ENCODE measurements at places on chromosomes 1 and 21.

GRCh38 chr1:206739411-206740076 is 31.0 kb upstream of the IL19 start:
- H3K4me3 ChIP-seq = no peak overlapping the region
- H3K27me3 ChIP-seq = no peaks in the 10 kb centered on the region
- DNase-seq = no peak
- H3K36me3 ChIP-seq = no peaks in the 10 kb centered on the region

DNA sequence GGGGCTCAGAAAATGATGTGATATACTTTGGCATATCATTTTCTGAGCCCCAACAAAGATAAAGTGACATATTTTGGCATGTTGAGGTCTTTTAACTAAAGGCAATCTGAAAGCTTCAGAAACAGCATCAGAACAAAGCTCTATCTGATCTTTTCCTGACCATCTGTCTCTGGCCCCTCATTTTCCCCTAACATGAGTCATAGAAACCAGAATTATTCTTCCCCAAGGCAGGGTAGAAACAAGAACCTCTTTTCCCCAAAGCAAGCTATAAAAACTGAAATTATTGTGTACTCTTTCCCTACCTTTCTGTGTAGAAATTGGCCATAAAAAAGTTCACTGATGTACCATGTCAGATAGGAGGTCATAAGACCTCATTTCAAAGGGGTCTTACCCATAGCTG is 48.7 kb upstream of the PLA2G4A start:
- no peak overlapping the region for H3K27ac ChIP-seq
- H3K4me1 ChIP-seq = no peaks in the 10 kb centered on the region
- H3K4me3 ChIP-seq = no peak overlapping the region
- H3K36me3 ChIP-seq = no peaks in the 10 kb centered on the region

- no peak overlapping the region for H3K4me3 ChIP-seq
- H3K27ac ChIP-seq = no peak overlapping the region
- H3K4me1 ChIP-seq = no peaks in the 10 kb centered on the region
Measured at GRCh38 chr1:227707846-227708245, 27.3 kb downstream of the JMJD4 start.

- H3K27ac ChIP-seq = no peak overlapping the region
Measured at GRCh38 chr21:21039624-21040170, 41.5 kb downstream of the NCAM2 start.

GRCh38 chr1:87791931-87792740 is 463.5 kb downstream of the LMO4 start:
- no peak overlapping the region for H3K4me3 ChIP-seq
- no peak overlapping the region for H3K27ac ChIP-seq
- no peak for DNase-seq
- no peaks in the 10 kb centered on the region for H3K36me3 ChIP-seq

GRCh38 chr1:160777486-160778089 is 18.4 kb upstream of the LY9 start:
- no peaks in the 10 kb centered on the region for H3K4me1 ChIP-seq
- no peaks in the 10 kb centered on the region for H3K36me3 ChIP-seq
- H3K27me3 ChIP-seq = no peaks in the 10 kb centered on the region

DNA sequence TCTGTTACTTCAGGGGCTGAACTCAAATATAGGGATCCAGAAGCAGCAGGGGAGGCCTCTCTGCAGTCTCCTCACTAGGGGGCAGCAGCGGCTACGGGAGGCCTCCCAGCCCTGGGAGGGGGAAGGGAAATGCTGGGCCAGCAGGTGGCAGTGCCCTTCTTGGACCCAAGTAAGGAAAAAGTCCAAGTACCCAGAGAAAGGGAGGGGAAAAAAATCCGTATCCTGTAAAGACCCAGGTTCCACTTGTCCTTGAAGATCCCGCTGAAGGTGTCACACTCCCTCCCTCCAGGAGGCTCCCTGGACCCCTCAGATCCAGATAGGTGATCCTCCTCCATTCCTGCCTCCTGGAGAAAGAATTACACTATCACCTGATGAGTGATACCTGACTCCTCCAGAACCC is 14.1 kb upstream of the NUAK2 start:
- peaks cover 1% of the 10 kb centered on the region for H3K27me3 ChIP-seq
- 0 out of 2 replicates have a peak, but pooled peaks cover 4% of the 10 kb centered on the region for H3K4me1 ChIP-seq
- DNase-seq = peak; percentile 78
- H3K36me3 ChIP-seq = no peaks in the 10 kb centered on the region

- no peak overlapping the region for H3K27ac ChIP-seq
- H3K4me3 ChIP-seq = no peak overlapping the region
- no peaks in the 10 kb centered on the region for H3K27me3 ChIP-seq
- no peaks in the 10 kb centered on the region for H3K36me3 ChIP-seq
Measured at GRCh38 chr1:173507205-173507846, 30.2 kb downstream of the PRDX6 start.

- H3K27ac ChIP-seq = no peak overlapping the region
- DNase-seq = no peak
- no peaks in the 10 kb centered on the region for H3K27me3 ChIP-seq
- H3K36me3 ChIP-seq = no peaks in the 10 kb centered on the region
- H3K4me1 ChIP-seq = no peaks in the 10 kb centered on the region
- H3K4me3 ChIP-seq = no peak overlapping the region
Measured at GRCh38 chr1:114026797-114027196, 47.5 kb downstream of the OLFML3 start.

- no peak overlapping the region for H3K27ac ChIP-seq
- H3K4me3 ChIP-seq = no peak overlapping the region
- no peaks in the 10 kb centered on the region for H3K36me3 ChIP-seq
- no peaks in the 10 kb centered on the region for H3K4me1 ChIP-seq
- DNase-seq = no peak
- no peaks in the 10 kb centered on the region for H3K27me3 ChIP-seq
Measured at GRCh38 chr21:41640748-41641509, 125.9 kb downstream of the RIPK4 start.

DNA sequence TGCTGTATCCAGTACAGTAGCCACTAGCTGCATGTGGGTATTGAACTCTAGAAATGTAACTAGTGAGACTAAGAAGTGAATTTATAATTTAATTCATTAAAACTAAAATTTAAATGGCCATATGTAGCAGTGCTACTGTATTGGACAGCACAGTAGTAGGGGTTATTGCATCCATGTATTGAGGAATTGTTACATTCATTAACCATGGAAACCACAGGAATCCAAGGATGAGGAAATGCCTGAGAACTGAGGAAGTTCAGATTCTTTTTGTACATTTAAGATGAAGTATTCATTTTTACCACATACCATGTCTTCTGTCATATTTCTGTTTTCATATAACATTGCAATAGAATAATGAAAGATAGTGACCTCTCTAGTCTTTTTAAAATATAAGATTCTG is 2.6 kb downstream of the MTF2 start:
- H3K4me1 ChIP-seq = no peaks in the 10 kb centered on the region
- no peaks in the 10 kb centered on the region for H3K27me3 ChIP-seq
- no peak for DNase-seq
- no peak overlapping the region for H3K27ac ChIP-seq

DNA sequence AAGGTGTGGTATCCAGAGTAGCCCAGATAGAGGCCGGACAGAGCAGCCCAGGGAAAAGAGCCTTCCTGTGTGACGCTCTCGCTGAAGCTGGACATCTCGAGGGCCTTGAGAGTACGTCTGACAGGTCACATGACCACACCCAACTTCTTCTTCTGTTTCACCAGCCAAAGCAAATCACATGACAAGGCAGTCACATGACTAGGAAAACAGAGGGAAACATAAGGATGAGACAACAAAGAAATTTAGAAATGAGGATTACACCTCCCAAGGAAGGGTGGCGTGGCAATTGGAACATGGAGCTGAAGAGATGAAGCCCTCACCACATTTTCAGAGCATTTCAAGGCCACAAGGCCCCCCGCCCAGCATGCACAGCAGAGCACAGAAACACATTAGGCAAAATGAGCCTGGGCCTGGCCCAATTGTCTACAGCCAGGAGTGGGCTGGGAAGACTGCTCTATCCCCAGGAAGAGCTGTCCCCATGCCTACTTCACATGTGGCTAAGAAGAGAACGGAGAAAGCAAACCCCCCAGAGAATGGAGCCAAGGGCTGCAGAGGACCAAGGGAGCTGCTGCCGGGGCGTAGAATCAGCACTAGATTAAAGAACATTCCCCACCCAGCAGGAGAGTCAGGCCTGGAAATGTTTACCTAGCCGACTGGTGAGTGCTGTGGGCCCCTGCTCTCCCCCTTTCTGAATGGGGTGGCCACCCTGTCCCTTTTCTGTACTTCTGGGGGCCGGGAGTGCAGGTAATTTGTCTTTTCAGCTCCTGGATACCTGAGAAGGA is 305.1 kb downstream of the NPHP4 start:
- H3K27me3 ChIP-seq = no peaks in the 10 kb centered on the region
- H3K4me3 ChIP-seq = no peak overlapping the region
- no peaks in the 10 kb centered on the region for H3K36me3 ChIP-seq
- no peak for DNase-seq
- H3K27ac ChIP-seq = no peak overlapping the region
- H3K4me1 ChIP-seq = no peaks in the 10 kb centered on the region

GRCh38 chr1:156772728-156773497 is 5.6 kb downstream of the PRCC start:
- H3K36me3 ChIP-seq = no peaks in the 10 kb centered on the region
- H3K27ac ChIP-seq = no peak overlapping the region
- no peak overlapping the region for H3K4me3 ChIP-seq
- no peaks in the 10 kb centered on the region for H3K27me3 ChIP-seq
- H3K4me1 ChIP-seq = no peaks in the 10 kb centered on the region

DNA sequence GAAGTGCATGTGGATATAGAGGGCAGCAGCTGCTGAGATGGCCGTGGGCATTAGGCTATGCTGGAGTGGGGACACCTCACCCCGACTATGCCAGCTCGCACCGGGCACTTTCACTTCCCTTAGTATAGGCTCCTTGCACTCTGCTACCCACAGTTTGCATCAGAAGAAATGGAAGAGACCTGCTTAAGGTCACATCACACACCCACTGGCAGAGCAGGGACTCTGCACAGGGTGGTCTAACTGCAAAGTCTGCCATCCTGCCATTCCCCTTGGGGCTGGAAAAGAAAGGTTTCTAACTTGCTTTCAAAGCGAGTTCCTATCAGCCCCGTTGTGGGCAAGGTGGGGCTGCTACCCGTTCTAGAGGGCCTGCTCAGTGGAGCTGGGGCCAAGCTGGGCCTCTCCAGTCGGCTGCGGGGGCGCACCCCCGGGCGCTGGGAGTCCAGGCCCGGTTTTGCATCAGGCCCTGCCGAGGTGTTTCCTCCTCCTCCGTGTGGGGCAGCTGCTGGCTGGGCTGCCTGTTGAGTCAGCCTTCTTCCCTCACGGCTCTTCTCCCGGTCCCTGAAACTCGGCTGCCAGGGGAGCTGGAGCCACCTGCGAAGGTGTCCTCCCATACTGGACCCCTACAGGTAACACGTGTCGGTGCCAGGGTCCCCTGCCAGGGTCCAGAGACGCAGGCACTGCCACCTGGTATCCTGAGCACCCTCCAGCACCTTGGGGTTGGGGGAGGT is at the start of gene SYTL1:
TSS of gene SYTL1 (plus strand) at position 498 of the 728 bp plus-strand sequence. CDS start 3,313 bp downstream, outside the sequence.
- no peaks in the 10 kb centered on the region for H3K36me3 ChIP-seq
- H3K27ac ChIP-seq = no peak within 1 kb of the TSS
- H3K4me3 ChIP-seq = peak within 1 kb of the TSS; percentile 19
- DNase-seq = no peak
- H3K4me1 ChIP-seq = peaks cover 8% of the 10 kb centered on the region
- H3K27me3 ChIP-seq = no peaks in the 10 kb centered on the region

DNA sequence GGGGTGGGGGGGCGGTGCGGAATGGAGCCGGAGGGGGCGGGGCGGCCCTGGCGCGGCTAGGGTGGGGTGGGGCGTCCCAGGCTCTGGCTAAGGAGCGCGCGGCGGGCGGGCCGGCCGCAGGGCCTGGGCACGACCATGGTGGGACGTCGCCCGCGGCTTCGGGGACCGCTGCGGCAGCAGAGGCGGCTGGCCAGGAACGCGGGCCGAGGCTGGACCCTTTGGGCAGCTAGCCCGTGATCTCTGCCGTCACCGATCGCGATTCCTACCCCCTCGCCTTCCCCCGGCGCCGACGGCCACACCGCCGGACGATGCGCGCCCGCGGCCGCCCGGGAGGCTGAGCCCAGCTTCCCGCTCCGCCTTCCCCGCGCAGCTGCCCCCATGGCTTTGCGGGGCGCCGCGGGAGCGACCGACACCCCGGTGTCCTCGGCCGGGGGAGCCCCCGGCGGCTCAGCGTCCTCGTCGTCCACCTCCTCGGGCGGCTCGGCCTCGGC is at the start of gene MAP3K21:
TSS of gene MAP3K21 (plus strand) at position 74 of the 491 bp plus-strand sequence. CDS start at position 379, 305 bp downstream.
- H3K36me3 ChIP-seq = no peaks in the 10 kb centered on the region
- DNase-seq = no peak
- peaks cover 1% of the 10 kb centered on the region for H3K4me1 ChIP-seq
- H3K27ac ChIP-seq = no peak within 1 kb of the TSS

GRCh38 chr1:46412893-46413595 is 18.9 kb downstream of the FAAH start:
- H3K27me3 ChIP-seq = no peaks in the 10 kb centered on the region
- no peak overlapping the region for H3K27ac ChIP-seq
- no peaks in the 10 kb centered on the region for H3K36me3 ChIP-seq
- no peak for DNase-seq
- H3K4me1 ChIP-seq = no peaks in the 10 kb centered on the region

- DNase-seq = no peak
- no peaks in the 10 kb centered on the region for H3K4me1 ChIP-seq
- no peaks in the 10 kb centered on the region for H3K36me3 ChIP-seq
- no peaks in the 10 kb centered on the region for H3K27me3 ChIP-seq
- H3K27ac ChIP-seq = no peak overlapping the region
Measured at GRCh38 chr1:5865774-5866173, 126.5 kb downstream of the NPHP4 start.

- no peaks in the 10 kb centered on the region for H3K36me3 ChIP-seq
- DNase-seq = no peak
- H3K27me3 ChIP-seq = no peaks in the 10 kb centered on the region
- no peaks in the 10 kb centered on the region for H3K4me1 ChIP-seq
- H3K27ac ChIP-seq = no peak overlapping the region
Measured at GRCh38 chr1:213274140-213274539, 223.1 kb downstream of the RPS6KC1 start.

GRCh38 chr1:35708441-35708921 is 10.2 kb downstream of the C1orf216 start:
- H3K27me3 ChIP-seq = peaks cover 3% of the 10 kb centered on the region
- no peak for DNase-seq
- peaks cover 7% of the 10 kb centered on the region for H3K4me1 ChIP-seq
- peak overlapping the region; percentile 56 for H3K4me3 ChIP-seq
- H3K36me3 ChIP-seq = no peaks in the 10 kb centered on the region

DNA sequence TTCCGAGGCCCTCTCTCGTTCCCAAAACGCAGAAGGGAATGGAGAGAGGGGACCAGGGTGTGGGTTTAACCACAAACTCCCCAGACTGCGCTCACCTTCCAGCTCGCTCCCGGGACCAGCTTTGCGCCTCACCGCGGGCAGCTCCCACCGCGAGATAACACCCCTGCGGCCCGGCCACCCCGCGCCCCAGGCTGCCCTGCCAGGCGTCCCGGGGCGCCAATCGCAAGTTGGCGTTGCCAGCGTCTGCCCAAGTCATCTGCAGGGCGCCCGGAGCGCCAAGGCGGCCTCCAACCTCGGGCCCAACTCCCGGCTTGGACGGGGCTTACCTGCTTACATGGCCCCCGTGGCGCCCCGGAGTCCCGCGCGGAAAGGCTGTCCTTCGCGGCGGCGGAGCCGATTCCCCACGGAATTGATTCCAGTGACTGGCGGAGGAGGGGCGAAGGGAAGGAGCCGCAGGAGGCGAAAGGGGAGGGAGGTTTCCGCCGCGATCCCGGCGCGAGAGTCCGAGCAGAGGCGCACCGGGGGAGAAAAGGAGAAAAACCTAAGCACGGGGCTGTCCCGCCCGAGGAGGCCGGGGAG is 456 bp downstream of the PTPN14 start:
- no peak overlapping the region for H3K27ac ChIP-seq
- no peaks in the 10 kb centered on the region for H3K27me3 ChIP-seq
- H3K4me1 ChIP-seq = peaks cover 3% of the 10 kb centered on the region
- no peaks in the 10 kb centered on the region for H3K36me3 ChIP-seq
- peak overlapping the region; percentile 95 for H3K4me3 ChIP-seq
- DNase-seq = no peak

All from iPS DF 6.9 (cell line).